Activated naive CD4-positive, alpha-beta T cell treated with anti-CD3 and anti-CD28 coated beads for 36 hours (primary cell): ENCODE measurements at places on chromosomes 1 and 21.

DNA sequence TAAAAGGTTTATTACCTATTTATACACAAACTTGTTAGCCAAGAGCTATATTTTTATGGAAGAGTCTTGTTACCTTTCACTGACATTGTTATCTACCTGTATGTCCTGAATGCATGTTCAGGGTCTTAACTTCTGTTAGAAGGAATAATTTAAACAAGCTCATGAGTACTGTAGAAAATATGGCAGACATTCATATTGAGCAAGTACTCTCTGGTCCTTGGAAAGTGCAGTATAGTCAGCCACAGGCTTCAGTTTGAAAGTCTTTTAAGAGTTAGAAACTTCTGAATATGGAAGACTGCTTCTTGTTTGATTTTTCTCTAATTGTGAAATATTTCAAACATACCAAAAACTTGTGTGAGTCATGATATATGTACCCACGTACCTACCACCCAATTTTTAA is 16.6 kb downstream of the DIP2A start:
- DNase-seq = no peak

- no peak for DNase-seq
Observed at GRCh38 chr1:94031154-94031553, 89.8 kb downstream of the ABCA4 start.

DNA sequence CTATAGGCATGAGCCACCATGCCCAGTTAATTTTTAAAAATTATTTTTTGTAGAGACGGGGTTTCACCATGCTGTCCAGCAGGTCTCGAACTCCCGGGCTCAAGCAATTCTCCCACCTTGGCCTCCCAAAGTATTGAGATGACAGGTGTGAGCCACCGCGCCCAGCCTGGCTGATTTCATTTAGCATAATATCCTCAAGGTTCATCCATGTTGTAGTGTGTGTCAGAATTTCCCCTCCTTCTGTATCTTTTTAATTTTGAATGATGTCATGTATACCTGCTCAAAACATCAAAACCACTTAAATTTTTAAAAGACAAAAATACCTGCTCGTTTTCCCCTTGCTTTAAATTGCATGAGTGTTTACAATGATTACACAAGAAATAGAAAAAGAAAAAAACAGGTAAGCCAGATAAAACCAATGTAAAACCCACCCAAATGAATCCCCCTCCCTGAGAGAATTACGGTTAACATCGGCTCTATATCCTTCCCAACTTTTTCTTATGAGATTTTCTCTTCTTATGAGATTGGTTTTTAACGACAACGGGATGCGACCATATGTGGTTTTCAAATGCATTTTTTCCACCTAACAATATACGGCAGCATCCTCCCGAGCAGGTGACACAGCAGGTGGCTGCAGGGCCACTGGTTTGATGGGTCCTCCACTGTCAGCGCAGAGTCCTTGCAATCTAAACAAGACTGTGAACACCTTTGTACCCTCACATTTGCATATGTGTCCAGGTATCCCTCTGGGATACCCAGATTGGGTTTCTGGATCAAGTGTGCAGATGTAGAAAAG is 22.1 kb downstream of the IFFO2 start:
- DNase-seq = no peak

GRCh38 chr1:84159533-84160240 is 15.6 kb downstream of the PRKACB start:
- DNase-seq = no peak

DNA sequence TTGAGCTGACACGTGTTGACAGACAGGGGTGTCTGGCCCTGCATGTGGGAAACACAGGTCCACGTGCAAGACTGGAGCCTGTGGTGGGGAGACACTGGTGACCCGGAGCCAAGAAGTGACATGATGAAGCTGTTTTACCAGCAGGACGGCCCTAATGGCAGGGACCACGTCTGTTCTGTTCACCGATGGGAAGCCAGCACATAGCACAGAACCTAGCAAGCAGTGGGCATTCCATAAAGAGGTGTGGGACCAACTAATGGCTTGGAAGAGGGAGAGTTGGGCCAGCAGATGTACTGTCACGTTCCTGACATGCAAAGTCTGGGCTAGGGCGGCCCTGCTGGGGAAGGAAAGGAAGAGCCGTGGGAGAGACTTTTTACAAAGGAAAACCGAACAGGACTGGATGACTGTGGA is 15.3 kb downstream of the NAV1 start:
- DNase-seq = no peak

DNA sequence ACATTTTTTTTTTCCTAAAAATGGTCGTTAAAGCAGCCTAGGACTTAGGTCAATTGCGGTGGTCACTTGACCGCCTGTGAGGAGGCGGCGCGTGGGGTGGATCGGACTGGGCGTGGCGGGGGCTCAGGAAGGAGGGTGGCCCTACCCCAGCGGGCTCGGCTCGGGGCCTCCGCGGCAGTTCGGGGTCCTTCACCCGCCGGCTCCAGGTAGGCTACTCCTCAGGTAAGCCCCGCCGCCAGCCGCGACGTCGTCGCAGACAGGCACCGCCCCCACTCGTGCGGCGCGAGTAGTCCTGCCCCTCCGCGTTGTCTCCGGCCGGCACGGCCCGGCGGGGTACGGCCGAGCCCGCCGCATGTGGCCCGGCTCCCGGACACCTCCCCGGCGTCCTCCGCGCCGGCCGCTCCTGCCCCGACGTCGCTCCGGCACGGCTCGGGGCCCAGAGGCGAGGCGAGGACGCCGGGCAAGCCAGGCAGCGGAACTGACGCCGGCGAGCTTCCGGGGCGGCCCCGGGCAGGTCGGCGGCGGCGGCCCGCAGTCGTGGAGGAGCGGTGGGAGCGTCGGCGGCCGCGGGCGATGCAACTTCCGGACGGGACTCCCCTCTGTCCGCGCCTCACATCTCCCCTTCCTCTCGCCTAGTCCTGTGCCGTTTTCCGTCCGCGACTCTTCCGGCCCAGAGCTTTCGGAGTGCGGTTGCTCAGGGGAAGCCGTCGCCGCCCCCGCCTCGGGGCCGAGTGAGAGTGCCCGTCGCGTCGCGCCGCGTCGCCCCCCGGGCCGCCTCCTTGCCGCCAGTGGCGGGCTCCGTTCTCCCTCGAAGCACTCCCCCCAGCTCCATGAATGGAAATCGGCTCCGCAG is at the start of gene AGO3:
Gene AGO3 (plus strand): TSS at position 513 of the 853 bp plus-strand sequence. CDS start 322 bp downstream, at position 835.
- peak; percentile 92 for DNase-seq

DNA sequence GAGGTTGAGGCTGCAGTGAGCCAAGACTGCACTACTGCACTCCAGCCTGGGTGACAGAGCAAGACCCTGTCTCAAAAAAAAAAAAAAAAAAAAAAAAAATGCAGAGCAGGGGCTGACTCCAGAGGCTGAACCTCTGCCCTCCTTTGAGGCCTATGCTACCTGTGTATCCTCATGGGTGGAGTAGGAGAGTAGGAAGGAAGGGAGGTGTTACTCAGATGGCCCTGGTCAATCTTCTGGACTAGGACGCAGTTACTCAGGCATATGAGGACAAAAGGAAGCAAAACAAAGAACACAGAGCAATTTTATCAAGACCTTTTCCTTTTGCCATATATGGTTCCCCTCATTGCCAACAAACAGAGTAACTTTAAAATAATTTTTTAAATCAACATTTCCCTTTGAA is 35.2 kb downstream of the TGFBR3 start:
- DNase-seq = no peak

DNA sequence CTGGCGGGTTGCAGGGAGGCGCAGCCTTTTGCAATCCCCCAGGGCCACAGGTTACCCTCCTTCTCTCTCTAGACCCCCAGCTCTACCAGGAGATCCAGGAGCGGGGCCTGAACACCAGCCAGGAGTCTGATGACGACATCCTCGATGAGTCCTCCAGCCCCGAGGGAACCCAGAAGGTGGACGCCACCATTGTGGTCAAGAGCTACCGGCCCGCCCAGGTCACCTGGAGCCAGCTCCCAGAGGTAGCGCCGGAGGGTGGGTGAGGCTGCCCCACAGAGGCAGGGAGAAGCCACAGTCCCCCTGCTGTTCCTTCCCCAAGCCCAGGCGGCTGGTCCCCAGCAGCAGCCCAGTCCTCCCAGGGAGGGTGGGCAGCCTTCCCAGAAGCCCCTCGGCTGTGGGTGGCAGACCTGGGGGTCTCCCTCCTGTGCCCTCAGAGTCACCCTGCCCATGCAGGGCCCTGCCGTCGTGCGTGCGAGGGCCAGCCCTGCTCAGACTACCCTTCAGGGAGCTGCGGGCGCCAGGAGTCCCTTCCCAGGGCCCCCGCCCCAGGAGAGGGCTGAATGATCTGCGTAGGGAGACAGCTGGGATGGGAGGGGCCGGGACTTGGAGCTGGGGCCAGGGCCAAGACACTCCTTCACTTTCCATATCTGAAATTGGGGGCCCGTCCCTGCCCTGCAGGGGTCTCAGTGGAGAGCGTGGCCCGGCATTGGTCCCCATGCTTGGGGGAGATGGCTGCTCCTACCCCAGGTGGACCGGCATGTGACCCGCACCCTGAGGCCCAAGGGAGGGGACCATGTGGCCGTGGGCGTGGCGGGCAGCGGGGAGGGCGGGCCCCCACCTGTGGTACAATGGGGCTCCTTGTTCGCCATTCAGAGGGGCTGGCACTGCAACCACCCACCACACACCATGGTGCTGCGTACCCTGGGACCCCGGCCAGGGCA is 12.9 kb downstream of the ARHGEF16 start:
- no peak for DNase-seq

DNA sequence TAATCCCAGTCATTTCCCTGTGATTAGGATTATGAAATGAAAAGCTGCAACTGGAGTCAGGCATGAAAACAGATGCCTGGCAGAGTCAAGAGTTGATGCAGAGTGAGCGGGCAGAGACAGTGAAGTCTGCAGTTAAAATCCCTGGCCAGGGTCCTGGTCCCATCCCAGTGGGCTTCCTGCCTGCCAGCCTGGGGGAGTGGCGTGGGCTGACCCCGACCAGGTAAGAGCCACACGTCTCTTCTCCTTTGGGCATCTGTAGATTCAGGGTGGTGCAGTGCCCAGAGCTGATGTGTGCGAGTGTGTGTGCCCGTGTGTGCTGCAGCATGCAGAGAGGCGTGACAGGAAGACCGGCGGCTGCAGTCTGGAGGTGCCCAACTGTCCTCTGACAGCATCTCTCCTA is 6.2 kb upstream of the KIAA1614 start:
- DNase-seq = no peak

DNA sequence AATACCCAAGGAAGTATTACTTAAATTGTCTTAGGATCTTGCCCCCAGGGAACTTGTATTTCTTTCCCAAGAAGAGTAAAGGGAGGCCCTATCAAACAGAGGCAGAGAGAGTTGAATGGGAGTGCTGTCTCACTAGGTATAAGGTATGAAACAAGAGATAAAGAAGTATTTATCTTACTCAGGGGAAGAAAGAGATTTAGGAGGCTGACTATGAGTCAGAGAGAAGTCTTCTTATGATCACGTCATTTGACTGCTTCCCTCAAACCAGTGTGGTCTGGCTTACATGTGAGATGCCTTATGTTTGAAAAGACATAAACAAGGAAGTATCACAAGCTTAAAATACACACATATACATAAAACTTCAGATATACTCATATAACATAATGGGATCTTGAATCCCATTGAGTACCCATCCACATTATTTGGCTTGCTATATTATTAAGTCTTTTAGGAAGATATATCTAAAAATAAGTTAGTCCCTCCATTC is 29.6 kb downstream of the DUSP10 start:
- peak; percentile 66 for DNase-seq

GRCh38 chr1:232813760-232814159 is 8.5 kb downstream of the MAP10 start:
- no peak for DNase-seq

GRCh38 chr1:25206201-25206600 is 26.1 kb downstream of the SYF2 start:
- no peak for DNase-seq

GRCh38 chr1:81023187-81023724 is 777.5 kb upstream of the ADGRL2 start:
- DNase-seq = no peak

GRCh38 chr1:225908013-225908640 is 15.9 kb downstream of the PYCR2 start:
- no peak for DNase-seq

GRCh38 chr1:238552271-238552670 is 661.5 kb upstream of the ZP4 start:
- no peak for DNase-seq

- peak; percentile 84 for DNase-seq
Observed at GRCh38 chr21:29233611-29234540, 64.8 kb upstream of the BACH1 start.

DNA sequence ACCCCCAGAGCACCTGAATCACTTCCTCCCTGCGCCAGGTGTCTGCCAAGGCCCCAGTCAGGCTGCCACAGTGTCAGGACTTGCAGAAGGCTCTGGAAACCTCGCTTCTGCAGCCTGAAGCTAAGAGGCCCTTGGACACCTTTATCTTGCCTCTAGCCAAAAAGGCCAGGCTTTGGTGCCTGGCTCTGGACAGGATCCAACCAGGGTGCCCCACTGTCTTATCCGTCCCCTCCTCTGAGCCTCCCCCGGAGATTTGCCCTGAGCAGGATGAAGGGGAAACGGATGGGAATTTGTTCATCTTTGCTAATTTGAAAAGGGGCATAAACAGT is 12.8 kb upstream of the CLSTN1 start:
- no peak for DNase-seq

- DNase-seq = peak; percentile 20
Observed at GRCh38 chr1:11407301-11407994, 71.5 kb upstream of the DISP3 start.

DNA sequence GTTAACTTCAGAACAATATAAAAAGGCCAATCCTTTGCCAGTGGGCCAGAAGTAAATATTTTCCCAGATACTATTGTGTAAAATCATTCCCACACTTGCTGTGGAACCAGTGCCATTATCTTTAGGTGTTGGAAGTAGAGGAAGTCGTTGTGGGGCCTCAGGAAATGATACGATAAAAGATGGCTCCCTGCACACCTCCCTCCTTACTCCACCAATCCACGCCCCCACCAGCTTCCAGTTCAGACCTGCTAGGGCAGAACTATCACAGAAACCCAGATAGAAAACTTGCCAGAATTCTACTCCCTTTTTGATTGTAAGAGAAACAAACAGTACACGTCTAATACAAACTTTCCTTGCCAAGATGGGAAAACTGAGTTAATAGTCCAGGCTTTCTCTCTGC is 173.0 kb upstream of the FMN2 start:
- no peak for DNase-seq

GRCh38 chr1:109492779-109493178 is 1.1 kb upstream of the CYB561D1 start:
- no peak for DNase-seq

DNA sequence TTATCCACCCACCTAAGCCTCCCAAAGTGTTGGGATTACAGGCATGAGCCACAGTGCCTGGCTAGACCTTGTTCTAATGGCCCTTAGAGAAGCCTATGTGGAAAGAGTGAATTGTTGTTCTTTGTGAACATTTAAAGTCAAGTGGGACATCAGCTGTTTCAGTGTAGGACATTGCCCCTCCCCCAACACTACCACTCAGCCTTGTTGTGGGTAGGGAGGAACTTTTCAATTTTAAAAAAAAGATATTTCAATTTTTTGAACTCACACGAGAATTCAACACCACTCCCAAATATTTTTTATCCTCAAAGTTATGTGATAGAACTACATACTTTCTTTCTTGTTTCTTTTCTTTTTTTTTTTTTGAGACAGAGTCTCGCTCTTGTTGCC is 36.7 kb upstream of the TMEM222 start:
- no peak for DNase-seq

- no peak for DNase-seq
Observed at GRCh38 chr1:166676981-166677380, 162.3 kb upstream of the POGK start.
